ENCODE measurements at places on chromosomes 4 and X.

DNA sequence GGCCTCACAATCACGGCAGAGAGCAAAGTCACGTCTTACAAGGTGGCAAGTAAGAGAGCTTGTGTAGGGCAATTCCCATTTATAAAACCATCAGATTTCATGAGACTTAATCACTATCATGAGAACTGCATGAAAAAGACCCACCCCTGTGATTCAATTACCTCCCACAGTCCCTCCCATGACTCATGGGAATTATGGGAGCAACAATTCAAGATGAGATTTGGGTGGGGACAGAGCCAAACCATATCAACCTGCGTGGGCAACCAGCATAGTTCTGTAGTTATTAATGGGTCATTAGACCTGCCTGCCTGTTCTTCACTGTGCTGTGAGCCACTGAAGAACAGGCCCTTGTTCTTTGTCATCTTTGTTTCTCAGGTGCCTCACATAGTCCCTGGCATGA lies 593.7 kb upstream of the BOD1L1 start:
- DNase-seq, result no peak

DNA sequence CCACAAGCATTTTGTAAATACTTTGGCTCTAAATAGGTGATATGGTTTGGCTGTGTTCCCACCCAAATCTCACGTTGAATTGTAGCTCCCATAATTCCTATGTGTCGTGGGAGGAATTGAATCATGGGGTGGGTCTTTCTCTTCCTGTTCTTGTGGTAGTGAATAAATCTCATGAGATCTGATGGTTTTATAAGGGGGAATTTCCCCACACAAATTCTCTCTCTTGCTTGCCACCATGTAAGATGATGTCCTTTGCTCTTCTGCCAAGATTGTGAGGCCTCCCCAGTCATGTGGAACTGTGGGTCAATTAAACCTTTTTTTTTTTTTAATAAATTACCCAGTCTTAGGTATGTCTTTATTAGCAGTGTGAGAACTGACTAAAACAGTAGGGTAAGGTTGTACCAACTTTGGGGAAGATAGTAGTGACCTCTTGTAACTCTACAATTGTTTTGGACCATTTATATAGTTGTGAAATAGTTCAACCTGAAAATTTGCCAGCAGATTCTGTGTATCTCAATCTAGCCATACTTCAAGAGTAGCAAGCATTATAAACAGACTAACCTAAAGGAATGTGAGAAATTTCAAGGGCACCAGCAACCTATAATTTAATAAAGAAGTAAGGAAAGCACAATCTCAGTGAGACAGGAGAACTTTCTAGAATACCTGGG lies 727.8 kb downstream of the GRID2 start:
- DNase-seq, result no peak

- DNase-seq, result no peak
Measured at GRCh38 chr4:710116-710515, 4.5 kb downstream of the PCGF3 start.

- DNase-seq, result no peak
Measured at GRCh38 chr4:118950224-118950623, 61.6 kb downstream of the SYNPO2 start.

GRCh38 chr4:151046609-151047008 lies 31.5 kb upstream of the LRBA start:
- DNase-seq, result no peak

GRCh38 chrX:138775517-138775916 lies 64.0 kb upstream of the FGF13 start:
- DNase-seq, result no peak

GRCh38 chr4:70768301-70768948 lies 46.7 kb downstream of the RUFY3 start:
- DNase-seq, result no peak

GRCh38 chr4:40731792-40732245 lies 17.9 kb upstream of the NSUN7 start:
- no peak for DNase-seq

- DNase-seq, result no peak
Measured at GRCh38 chr4:41287852-41288251, 31.1 kb downstream of the UCHL1 start.

DNA sequence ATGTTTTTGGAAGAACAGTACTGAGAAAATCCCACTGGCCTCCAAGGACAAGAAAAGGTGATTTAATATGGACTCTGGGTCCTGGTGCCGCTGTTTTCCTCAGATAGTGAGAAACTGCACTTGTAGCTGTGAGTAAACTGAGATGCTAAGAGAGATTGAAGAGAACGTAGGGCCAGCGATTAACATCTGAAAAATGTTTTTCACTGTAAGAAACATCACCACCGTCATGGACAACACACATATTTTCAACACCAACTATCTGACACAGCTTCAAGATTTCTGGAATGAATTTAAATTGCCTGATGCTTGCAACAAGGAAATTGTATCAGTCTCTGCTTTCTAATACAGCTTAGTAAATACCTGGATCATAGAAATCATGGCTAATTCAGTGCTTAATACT lies 158.2 kb upstream of the SMIM31 start:
- DNase-seq, result no peak

DNA sequence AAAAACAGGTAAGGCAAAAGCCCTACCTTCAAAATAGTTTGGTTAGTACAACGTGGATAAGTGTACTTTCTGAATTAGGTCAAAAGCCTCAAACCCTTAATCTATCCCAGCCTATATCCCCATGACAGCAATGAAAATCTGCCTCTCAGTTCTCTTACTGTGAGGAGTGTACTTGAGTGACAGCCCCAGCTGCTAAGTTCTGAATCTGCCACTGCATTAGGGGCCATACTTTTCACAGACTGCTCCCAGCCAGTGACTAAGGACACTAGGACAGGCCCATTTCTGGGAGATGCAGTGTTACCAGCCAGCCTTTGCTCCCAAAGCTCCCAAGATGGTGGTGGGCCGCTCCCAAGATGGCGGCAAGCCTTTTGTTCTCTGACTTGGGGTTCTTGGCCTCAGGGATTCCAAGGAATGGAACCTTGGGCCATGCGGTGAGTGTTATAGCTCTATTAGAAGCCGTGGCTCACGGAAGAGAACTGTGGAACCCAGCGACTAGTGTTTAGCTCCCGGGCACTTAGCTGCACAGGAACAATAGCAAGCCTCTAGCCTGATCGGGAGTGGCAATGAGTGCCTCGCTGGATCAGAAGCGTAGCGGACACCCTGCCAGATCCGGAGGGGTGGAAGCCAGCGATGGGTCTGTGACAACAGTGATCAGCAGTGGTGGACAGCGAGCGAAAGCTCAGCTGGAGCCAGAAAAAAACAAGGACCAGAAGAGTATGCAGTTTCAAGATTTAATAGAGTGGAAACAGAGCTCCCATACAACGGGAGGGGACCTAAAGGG lies 175.6 kb upstream of the NRK start:
- DNase-seq, result no peak

- DNase-seq, result no peak
Measured at GRCh38 chr4:157075811-157076577, at the start of gene GLRB. GLRB (plus strand) TSS chr4:157076150; CDS start chr4:157078025, 1,875 bp downstream.

DNA sequence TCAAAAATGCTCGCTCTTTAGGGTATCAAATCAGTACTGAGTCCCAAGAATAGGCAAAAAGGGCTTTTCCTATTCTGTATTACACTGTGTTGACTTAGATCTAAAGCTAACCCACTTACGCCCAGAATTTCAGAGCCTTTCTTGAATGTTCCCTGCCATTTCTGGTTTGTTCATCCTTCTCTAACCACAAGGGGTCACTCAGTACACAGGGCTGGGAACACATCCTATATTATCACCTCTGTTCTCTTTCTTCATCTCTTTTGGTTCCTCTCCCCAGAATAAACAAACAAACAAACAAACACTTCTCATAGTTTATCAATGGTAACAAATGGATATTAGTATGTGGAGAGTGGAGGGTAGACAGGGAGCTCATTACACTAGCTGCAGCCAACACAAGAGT lies 25.5 kb upstream of the MORC4 start:
- DNase-seq, result no peak

- DNase-seq, result no peak
Measured at GRCh38 chr4:102036619-102037376, 246.3 kb downstream of the BANK1 start.
